Hippocampal formation (tissue), 2 donors: ENCODE measurements at places on chromosomes 7 and 10.
A peak's percentile ranks its signal among the peaks of the same experiment; 100 is the strongest.

- no peak for DNase-seq
Measured at GRCh38 chr7:97107192-97107800, 10.2 kb upstream of the SDHAF3 start.

GRCh38 chr10:101859530-101859929 lies 15.9 kb upstream of the KCNIP2 start:
- DNase-seq: no peak

DNA sequence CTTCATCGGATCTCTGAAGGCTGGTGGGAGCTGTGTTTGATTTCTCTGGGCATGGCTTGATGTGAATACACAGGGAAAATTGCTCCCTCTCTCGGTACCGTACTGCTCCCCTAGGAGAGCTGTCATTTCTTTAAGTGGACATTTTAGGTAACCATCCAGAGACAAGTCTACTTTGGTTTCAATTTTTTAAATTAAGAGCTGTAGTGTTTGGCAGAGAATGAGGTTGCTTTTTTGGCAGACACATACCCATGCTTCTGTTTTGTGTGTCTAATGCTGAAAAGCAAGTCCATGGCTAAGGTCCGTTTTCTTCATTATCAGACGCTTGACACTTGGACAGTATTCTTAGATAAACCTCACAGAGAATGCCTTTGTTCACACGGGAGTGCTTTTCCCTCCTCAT lies 61.3 kb upstream of the TRIL start:
- DNase-seq: no peak

DNA sequence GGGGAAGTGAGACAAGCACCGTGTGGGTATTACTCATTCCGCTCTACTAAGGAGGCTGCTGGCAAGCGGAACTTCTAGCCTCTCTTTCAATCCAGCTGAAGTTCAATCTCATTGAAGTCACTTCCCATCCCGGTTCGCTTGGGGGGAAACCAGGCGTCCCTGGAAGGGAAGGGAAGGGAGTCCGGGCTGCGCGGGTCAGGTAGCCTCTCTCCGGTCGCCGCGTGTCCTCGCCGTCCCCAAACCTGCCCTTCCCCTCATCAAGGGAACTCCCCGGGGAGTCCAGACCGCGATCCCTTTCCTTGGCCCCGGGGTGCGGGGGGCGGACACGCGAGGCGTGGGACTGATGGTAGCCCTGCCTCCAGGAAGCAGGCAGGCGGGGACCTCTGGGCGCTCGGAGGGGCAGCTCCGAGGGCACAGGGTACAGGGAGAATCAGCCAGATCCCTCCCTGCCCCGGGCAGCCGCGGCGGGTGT lies 598 bp upstream of the ZEB1 start:
- DNase-seq: peak; percentile 6

DNA sequence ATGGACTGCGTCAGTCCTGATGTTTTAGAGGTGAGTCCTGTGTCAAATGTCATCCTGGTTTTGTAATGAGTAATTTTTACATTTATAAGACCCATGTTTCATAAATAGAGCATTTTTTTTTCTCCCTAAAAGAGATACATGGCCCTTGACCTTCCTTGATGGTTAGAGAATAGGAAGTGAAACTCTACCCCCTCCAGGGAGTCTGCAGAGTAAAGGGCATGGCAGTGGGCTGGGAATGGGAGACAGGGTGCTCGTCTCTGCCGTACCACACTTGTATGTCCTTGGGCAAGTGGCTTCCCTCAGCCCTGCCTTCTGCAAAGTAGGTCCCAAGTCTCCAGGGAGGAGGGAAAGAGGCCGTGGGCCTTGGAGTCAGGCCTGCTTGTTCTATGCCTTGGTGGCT lies 63.9 kb downstream of the WDFY4 start:
- DNase-seq: no peak

GRCh38 chr10:131788386-131788785 lies 112.4 kb upstream of the PPP2R2D start:
- no peak for DNase-seq

DNA sequence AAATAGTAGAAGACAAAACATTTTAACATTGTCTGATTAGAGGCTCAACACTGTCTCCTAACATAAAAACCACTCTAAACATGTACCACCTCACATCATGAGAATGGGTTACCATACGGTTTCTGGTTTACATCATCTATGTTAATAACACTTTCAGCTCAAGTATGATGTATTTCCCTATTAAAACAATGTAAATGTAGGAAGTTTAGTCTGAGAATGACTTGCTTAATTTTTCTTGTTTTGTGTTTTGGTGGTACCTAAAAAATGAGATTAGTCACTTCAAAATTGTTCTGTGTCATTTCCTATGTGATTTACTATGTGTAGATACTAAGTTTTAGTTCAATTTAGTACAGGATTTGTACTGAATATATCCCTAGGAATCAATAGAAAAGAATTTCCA lies 195.8 kb upstream of the SEMA3C start:
- DNase-seq: no peak

- DNase-seq: peak; percentile 52
Measured at GRCh38 chr7:98079891-98080648, 26.6 kb upstream of the LMTK2 start.

DNA sequence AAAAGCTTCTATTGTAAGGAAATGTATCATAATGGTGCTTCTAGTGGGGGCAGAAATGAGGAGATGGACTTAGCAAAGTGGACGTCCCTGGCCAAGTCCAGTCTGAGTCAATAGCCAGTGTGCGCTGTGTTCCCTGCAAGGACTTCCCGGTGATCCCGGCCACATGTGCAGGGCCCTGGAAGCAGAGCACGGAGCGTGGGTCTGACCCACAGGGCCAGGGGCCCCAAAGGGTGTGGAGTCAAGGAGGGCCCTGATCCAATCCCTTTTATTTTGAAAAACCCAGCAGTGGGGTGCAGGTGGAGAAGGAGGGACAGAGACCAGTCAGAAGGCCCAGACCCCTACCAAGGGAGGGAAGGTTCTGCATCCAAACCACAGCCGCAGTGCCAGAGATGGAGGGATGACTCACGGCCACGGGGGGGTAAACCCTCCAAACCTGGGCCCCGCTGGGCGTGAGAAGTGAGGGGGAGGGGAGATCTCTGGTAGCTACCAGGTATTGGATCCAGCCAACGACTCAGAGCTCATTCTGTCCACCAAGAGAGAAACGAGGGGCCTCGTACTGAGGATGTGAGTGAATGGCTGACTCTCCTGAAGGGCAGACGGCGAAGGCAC lies 57.2 kb upstream of the VIPR2 start:
- no peak for DNase-seq

DNA sequence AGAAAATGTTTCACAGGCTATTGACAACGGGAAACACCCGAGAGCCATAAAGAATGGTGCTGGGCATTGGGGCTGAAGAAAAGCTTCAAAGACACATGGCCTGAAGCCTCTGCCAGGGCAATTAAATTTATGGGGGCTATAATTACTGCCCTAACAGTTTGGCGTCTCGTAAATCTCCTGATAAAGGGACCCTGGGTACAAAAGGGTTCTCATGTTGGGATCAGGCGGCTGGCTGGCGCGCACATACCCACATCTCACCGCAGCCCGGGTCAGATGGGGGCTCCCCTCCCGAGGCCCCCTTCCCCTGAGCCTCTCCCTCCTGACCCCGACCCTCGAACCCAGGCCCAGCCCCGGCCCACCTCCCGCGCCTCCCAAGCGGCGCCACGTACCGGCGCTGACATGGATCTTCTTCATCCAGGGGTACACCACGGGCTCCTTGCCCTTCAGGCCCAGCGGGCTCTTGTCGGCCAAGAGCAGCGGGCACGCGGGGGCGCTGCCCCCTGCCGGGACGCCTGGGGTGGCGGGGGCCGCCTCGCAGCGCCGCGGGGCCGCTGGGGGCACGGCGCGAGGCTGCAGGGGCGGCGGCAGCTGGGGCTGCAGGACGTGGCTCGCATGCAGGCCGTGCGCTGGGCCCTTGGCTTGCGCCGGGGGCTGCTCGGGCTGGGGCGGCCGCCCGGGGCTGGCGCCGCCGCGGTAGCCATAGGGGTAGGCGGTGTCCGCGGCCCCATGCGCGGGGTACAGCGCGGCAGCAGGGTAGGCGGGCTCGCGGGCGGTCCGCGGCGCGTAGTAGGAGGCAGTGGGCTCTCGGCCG lies 623 bp downstream of the HOXA4 start:
- DNase-seq: no peak

GRCh38 chr7:30180718-30181117 lies 45.9 kb downstream of the MTURN start:
- no peak for DNase-seq

DNA sequence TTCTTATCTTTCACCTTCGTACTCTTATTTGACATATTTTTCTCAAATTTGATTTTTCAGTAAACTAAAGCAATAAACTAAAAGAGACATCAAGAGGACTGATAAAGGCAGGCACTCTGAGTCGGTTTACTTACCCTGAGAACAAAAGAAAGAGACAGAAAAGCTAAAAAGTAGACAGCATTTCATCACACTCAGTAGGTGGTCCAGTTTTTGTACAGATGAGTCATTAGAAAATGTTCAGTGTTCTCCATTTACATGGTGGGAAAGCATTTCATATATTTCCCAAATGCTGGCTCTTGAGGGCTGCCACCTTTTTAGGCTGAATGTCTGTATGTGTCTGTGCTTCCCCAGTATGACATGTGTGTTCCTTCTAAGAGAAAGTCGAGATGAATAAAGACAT lies 52.7 kb downstream of the NHLRC2 start:
- no peak for DNase-seq

DNA sequence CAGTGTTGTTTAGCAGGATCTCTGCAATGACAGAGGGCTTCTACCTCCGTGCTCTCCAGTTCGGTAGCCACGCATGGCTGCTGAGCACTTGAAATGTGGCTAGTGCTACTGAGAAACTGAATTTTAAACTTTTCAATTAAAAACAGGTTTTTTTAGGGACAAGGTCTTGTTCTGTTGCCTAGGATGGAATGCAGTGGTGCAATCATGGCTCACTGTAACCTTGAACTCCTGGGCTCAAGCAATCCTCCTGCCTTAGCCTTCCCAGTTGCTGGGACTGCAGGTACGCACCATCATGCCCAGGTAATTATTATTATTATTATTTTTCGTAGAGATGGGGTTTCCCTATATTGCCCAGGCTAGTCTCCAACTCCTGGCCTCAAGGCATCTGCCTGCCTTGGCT lies 13.4 kb upstream of the SFRP5 start:
- no peak for DNase-seq

GRCh38 chr10:18649364-18649959 lies 1.9 kb downstream of the NSUN6 start:
- DNase-seq: no peak

DNA sequence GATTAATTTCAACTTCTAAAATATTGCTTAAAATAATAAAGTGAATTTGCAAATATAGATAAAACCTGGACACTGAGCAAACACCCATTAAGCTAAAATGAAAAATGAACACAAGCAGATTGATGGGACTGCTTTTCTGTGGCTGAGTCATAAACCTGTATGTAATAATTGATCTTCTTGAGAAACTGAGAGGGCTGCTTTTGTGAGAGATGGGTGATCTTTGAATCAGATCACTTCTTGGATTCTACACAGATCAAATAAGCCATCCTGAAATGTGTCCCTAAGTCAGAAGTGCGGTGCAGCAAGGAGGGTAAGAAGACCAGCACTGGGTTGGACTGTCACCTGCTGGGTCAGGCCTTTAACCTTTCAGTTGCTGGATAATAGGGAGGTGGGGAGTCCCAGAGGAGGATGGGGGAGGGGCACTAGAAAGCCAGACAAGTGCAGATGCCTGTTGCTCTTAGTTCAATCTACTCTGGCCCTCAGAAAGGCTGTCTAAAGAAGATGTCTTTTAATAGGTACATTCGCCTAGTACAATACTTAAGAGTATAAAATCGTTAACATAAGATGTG lies 178.2 kb upstream of the NAMPT start:
- DNase-seq: no peak

DNA sequence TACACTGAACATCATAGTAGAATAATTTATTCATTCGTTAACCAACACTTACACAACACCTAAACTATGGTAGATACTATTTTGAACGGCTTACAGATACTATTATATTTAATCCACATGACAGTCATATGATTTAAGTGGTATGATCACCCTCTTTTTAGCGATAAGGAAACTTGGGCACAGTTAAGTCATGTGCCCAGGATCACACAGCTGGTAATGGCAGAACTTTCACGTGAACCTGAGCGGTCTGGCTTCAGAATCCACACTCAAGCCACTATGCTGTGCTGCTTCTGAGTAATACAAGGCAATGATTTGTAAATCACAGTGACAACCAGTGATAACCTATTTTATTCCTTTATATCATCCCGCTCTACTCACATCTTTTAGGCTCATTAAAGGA lies 99.1 kb downstream of the CELF2 start:
- DNase-seq: no peak

DNA sequence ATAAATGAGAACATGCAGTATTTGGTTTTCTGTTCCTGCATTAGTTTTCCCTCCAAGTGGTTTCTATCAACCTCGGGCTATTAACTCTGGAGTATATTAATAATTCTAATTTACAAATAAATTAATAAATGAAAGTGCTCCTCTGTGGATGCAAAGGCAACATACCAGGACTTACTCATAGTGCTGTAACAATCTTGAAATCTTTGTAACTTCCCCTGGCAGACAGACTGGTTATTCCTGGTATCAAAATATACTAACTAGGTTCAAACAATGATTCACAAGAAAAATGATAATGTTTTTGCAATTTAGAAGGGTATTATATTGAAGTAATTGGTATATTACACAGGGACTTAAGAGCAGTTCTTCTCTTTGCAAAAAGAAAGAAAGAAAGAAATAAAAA lies 177.2 kb downstream of the FANK1 start:
- no peak for DNase-seq

- no peak for DNase-seq
Measured at GRCh38 chr10:97427571-97428179, 1.7 kb downstream of the PGAM1 start.

DNA sequence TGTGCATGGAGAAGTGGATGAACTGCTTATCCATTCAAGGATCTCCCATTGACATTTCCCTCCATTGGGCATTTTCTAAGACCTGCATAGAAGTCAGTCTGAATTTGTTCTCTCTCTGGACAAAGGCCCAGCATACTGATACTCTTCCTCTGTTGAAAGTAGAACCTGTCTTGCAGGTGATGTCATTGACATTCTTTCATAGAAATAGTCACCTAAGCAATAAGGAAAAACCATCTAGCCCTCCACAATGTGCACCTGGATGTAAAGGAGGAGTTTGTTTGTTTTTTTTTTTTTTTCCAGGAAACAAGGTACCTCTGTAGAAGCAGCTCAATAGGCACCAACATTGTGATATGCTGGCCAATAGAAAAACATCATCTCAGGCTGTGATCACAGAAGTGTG lies 150.4 kb downstream of the DPY19L1 start:
- DNase-seq: no peak

- peak; percentile 57 for DNase-seq
Measured at GRCh38 chr7:4189131-4189570, 492.9 kb upstream of the FOXK1 start.

DNA sequence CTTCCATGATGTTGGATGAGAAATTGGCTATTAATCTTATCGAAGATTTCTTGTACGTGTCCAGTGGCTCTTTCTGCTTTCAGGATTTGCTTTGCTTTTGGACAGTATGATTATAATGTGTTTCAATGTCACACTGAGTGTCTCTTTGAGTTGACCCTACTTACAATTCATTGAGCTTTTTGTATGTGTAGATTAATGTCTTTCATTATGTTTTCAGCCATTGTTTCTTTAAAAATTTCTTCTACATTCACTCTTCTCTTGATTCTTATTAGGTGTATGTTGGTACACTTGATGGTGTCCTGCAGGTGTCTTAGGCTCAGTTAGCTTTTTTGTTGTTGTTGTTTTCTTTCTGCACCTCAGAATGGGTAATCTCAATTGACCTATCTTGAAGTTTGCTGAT lies 16.6 kb downstream of the PLAC9 start:
- no peak for DNase-seq

- no peak for DNase-seq
Measured at GRCh38 chr7:49166441-49166840, 242.1 kb downstream of the CDC14C start.

- DNase-seq: no peak
Measured at GRCh38 chr7:33044401-33044718, 18.2 kb downstream of the NT5C3A start.
